ENCODE measurements at places on chromosomes 2 and 18.
A peak's percentile ranks its signal among the peaks of the same experiment; 100 is the strongest.

GRCh38 chr18:5966514-5966913 is 71.2 kb upstream of the TMEM200C start:
- DNase-seq: no peak

GRCh38 chr2:60433018-60433596 is 120.3 kb downstream of the BCL11A start:
- no peak for DNase-seq

DNA sequence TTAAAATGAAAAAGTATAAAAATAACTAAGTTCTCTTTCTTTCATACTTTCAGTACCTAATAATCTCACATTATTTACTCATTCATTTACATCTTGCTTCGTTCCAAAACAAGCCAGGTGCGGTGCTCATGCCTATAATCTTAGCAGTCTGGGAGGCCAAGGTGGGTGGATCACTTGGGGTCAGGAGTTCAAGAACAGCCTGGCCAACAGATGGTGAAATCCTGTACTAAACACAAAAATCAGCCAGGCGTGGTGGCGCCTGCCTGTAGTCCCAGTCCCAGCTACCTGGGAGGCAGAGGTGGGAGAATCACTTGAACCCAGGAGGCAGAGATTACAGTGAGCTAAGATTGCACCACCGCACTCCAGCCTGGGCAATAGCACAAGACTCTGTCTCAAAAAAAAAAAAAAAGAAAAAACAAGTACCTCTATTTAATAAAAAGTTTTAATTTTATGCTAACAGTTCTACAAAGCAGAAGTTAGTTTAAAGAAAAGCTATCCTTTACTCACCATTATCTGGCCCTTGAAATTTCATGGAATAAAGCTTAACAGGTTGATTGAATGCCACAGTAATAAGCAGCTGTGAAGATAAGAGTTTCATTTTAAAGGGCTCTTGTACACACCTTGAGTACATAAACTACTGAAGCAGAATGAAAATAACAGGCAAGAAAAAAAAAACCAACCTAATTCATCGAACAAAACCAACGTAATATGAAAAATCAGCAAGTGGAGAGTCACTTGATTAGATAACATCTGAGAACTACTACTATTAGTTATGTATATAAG is 22.5 kb downstream of the TXNL1 start:
- peak; percentile 7 for DNase-seq

- DNase-seq: no peak
These were observed 905 bp upstream of the IAH1 start for GRCh38 chr2:9473308-9473984.

DNA sequence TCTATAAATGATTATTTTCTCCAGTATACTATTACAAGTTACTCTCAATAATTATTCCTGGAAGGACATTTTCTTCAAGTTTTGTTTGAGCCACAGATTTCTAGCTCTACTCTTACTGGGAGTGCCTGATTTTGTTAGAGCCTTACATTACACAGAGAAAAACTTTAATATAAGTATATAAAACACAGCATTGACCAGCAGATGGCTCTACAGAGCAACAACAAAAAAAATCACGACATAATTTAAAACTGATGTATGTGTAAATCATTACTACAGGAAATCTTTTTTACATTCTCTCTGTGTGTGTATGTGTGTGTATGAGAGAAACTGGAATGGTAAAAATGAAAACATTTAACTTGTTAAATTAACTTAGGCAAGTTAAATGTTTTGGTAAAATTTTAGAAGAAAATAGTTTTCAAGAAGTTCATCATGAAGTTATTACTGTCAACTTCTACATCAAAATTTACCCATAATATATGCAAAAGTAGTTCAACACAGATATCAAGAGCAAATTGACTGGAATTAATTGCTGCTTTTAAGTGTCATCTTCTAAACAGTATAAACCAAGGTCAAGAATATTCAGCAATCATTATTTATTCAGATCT is 103.3 kb downstream of the MDH1 start:
- DNase-seq: peak; percentile 46

Measured in iris pigment epithelial cell (primary cell).